Inflammatory macrophage (primary cell): ENCODE measurements at places on chromosomes 11 and 22.
A peak's percentile ranks its signal among the peaks of the same experiment; 100 is the strongest.

GRCh38 chr11:93530468-93530826, 12.7 kb downstream of the SMCO4 start:
- no peak for DNase-seq

GRCh38 chr22:40202225-40202944, 24.7 kb downstream of the TNRC6B start:
- DNase-seq: no peak

DNA sequence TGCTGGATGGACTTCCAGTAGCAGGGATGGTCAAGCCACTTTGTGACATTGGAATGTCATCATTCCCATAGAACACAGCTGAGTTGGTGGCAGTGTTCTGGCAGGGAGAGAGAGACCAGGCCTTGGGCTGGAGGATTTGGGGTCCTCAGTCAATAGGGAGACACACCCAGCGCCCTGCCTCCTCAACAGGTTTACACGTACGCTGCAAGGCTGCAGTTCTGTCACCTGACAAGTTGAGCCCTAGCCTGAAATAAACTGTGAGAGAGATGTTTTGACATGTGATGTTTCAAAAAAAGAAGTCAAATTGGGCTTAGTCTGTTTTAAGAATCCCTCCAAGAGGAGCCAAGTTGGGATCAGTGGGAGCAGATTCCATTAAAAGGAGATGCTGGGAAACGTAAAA, 42.9 kb upstream of the CRYBB3 start:
- DNase-seq: no peak

DNA sequence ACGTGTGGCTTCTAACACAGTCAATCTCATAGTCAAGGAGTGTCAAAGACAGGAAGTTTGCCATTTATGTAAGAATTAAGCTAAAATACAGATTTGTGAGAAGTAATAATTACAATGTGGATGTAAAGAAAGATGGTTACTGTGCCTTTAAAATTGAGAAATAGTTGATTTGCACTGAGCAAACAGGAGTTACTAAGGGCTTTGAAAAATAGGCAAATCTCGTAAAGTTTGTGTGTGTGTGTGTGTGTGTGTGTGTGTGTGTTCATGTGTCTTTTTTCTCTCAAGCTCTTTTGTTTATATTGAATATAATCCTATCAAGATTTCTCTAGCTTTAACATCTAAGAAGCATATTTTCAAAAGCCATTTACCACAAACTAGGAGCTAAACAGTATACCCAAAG, 2284.5 kb downstream of the LRRC4C start:
- no peak for DNase-seq

DNA sequence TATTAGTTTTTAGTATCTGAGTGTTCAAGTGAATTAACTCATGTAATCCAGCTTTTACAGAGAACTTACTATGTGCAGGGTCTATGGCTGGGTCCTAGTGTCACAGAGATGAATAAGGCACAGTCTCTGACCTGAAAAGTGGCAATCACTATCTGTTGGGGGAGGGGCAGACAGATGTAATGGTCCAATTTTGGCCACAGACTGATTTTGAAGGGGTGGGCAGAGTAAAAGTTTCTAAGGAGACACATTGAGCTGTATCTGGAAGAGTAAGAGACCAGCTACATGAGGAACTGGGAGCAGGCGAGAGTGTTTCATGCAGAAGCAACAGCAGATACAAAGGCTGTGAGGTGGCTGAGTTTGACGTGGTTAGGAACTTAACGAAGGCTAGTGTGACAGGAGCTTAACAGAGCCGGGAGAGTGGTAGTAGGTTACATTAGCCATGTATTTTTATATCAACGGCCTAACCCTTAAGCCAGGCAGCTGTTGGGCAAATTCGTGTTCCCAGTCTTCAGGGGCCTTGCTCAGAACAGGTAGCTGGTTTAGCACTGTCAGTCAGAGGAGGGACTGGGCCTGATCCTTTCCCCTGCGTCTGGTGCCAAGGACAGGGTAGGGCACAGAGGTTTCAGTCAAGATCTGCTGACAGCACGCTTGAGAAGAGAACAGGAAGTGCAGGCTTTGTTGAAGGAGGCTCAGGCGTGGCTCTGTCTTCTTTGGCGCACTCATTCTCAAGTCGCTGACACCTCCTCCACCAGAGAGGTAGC, 1.4 kb upstream of the STIM1 start:
- peak; percentile 73 for DNase-seq

DNA sequence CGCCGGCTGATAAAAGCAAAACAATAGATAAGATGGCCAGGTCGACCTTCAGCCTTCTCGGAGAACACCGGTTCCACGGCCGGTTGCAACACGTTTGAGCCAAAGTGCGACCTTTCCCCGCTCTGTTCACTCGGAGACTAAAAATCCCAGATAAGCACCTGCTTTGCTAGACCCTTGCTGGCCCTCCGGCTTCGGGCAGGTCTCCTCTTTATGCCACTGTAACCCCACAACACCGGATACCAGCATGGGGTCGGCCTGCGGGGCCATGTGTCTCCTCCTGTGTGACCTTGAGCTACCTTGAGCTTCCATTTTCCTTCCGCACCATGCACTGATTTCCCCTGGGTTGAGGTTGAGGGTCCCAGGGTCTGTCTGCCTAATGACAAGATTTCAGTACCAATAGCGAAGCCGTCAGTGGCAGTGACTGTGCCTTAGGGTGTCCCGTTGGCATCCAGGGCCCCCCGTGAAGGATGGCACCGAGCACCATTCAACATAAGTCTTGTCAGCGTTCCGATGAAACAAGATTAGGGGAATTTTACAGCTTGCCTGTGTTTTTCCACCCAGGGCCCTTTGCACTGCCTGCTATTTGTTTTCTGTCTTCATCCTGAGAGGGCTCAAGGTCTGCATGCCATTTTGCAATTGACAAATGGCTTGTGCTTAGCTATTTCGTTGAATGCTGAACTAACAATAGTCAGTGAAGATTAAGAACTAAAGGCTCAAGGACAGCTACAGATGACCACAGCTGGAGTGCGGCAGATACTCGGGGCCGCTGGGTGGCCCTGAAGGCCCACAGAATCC, 118.6 kb downstream of the KCNQ1 start:
- no peak for DNase-seq

DNA sequence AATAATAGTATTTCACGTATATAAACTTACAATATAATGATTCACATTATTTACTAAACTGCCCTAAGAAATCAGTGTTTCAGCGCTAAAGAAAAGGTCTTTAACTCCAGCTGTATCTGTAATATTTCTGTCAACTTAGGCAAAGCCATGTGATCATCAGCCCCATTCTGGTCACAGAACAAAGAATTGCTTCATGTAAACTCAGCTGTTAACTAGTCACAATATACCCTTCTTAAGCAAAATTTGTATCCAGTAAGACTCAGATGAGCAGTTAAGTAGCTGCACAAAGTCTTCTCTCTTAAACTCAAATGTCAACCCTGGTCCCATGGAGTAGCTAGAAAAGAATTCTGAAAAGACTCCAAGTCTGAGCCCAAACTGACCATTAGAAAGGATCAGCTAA, 26.6 kb downstream of the HPS5 start:
- peak; percentile 16 for DNase-seq

GRCh38 chr11:107018219-107018901, at the start of gene GUCY1A2:
TSS of gene GUCY1A2 (minus strand) at chr11:107018476. CDS start at chr11:107018055, 421 bp downstream.
- DNase-seq: no peak

DNA sequence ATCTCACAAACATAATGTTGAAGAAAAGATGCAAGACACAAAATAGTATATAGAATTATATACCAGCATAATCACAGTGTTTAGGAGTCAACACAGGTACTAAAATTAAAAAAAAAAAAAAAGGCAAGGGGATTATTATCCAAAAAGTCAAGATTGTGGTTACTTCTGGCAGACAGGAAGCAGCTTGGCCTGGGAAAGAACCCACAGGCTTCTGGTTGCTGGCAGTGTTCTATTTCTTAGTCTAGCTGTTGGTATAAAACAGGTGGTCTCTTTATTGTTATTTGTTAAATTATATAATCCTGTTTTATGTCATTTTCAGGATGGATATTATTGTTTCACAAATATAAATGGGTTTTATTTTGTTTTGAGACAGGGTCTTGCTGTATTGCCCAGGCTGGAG, 54.0 kb downstream of the C11orf58 start:
- no peak for DNase-seq

DNA sequence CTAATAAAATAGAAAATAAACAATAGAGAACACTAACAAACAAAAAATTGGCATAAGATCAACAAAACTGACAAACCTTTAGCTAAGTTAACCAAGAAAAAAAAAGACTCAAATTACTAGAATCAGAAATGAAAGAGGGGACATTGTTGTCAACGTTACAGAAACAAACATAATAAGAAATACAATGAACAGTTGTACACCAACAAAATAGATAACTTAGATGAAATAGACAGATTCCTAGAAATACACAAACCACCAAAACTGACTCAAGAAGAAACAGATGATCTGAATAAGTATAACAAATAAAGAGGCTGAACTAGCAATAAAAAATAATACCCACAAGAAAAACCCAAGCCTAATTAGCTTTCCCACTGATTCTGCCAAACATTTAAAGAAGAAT, 34.7 kb upstream of the TMPRSS4 start:
- no peak for DNase-seq

DNA sequence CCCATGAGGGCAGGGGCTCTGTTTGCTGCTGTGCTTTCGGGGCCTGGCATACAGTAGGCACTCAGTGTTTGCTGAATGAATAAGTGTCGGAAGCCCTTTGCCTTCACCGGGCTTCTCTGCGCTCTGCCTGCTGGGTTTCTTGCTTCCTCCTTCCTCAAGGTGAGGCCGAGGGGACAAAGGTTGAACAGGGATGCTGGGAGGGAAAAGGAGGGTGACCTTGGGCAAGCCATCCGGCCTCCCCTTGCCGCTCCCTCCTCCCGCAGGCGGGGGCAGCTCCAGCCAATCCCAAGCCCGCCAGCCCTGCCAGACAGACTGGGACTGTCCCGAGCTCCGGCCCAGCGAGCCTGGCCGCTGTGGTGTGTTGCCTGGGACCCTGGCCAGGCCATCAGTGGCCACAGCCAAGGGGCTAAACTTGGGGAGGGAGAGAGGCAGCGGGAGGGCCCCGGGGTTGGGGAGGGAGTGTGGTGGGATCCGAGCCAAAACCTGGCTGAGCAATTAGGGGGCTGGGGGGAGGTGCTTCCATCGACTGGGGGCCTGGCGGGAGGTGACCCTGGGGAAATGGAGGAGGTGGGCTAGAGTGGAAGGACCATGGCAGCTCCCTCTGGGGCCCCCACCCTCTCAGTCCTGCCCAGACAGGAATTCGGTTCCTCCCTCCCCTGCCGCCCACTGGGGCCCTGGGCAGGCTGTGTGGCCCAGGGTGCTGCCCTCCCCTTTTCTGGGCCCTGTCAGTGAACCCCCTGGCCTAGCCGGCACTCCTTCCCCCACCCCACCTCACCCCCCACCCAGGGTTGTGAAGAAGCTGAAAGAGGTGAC, 3.4 kb upstream of the RCOR2 start:
- no peak for DNase-seq

GRCh38 chr11:92462821-92463220, 238.2 kb downstream of the FAT3 start:
- no peak for DNase-seq

- no peak for DNase-seq
These were observed 5.9 kb upstream of the OR10V1 start for GRCh38 chr11:59719556-59719955.

GRCh38 chr11:36292311-36292722, 3.1 kb upstream of the COMMD9 start:
- peak; percentile 79 for DNase-seq

GRCh38 chr11:19817870-19818269, 105.2 kb downstream of the NAV2 start:
- no peak for DNase-seq

- no peak for DNase-seq
These were observed 516 bp downstream of the NEU3 start for GRCh38 chr11:74989260-74989638.

- DNase-seq: no peak
These were observed 14.3 kb downstream of the ARFGAP2 start for GRCh38 chr11:47162426-47162825.

DNA sequence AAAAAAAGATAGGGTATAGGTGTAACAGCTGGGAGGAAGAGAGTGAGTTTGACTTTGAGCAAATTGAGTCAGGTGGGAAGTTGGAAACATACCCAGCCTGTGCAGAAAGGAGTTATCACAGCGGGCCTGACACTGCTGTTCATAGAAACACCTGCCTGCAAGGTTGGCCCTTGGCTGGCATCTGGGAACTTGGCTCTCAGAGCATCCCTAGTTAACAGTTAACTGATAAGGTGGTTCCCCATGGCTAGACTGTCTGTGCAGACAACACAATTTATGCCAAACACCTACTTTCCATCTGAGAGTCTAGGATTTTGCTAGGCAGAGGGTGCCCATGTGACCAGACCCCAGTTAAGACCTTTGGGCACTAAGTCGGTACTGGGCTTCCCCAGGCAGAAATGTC, 31.4 kb downstream of the ADAMTS8 start:
- DNase-seq: no peak

DNA sequence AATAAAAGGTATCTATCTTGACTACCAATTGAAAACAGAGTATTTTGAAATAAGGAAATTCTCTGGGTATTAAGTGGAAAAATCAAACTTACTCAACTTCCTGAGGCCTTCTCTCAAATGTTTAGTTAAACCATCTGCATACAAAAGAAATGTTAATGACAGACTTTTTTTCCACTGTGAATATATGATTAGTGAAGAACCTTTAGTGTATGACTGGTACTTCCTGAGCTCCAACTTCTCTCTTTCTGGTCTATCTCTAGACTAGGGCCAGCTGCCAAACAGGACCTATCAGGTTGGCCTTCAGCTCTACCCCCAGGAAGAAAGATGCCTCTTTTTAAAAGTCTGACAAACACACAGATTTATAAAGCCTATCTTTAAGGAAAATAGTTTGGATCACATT, 68.8 kb upstream of the SCUBE2 start:
- peak; percentile 69 for DNase-seq

DNA sequence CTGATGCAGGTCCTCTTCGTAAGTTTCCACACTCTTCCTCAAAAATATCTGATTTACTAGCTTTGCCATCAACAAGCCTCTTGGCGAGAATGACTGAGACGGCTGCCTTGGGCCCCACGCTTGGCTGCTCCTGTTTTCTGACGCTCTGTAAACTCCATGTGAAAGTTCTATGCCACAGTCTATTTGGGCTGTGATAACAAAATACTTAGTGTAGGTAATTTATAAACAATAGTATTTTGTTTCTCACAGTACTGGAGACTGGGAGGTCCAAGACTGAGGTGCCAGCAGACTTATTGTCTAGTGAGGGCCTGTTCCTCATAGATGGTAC, 123.2 kb upstream of the SORL1-AS1 start:
- DNase-seq: no peak

DNA sequence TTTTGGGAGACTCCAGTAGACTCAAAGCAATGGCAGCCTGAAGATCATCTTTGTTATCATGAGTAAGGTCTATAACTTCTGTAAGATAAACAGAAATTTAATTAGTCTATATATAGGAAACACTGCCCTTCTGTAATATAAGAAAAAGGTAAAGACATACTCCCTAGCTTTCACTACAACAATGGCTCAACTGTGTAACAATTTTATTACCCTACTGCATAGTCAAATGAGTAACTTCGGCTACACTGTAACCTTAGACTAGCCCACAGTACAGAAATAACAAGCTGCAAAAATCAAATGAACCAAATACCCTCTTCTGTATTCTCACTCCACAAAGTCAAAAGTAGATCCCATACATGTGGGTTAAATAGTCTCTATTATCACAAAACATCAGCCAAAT, 33.7 kb downstream of the USP28 start:
- DNase-seq: no peak
